ENCODE measurements at places on chromosomes 16 and 17.

DNA sequence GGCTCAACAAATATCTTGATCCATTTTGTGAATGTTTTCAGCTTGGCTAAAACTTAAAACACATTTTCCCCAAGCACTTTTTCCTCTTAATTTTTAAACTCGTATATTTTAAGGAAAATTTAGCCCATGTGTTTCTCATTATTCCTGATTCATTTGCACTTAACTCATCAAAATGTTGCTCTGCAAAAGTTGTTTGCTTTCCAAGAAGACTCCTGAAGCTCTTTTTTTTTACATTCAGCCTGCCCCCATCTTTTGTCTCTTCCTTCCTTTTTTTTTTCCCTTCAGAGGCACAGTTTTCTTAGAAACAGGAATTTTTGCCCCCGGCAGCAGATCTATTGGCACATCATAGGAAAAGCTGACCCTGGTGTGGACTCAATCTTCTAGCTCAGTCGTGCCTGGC lies 155.0 kb upstream of the SALL1 start:
- peak; percentile 74 for DNase-seq

- DNase-seq: no peak
These were observed at the start of gene SSTR5 for GRCh38 chr16:1072526-1073261. SSTR5 (plus strand) TSS chr16:1072747; CDS start chr16:1078869, 6,122 bp downstream.

GRCh38 chr16:64162613-64163375 lies 959.1 kb downstream of the CDH11 start:
- DNase-seq: no peak

GRCh38 chr17:77841742-77842527 lies 116.6 kb upstream of the TNRC6C start:
- no peak for DNase-seq

DNA sequence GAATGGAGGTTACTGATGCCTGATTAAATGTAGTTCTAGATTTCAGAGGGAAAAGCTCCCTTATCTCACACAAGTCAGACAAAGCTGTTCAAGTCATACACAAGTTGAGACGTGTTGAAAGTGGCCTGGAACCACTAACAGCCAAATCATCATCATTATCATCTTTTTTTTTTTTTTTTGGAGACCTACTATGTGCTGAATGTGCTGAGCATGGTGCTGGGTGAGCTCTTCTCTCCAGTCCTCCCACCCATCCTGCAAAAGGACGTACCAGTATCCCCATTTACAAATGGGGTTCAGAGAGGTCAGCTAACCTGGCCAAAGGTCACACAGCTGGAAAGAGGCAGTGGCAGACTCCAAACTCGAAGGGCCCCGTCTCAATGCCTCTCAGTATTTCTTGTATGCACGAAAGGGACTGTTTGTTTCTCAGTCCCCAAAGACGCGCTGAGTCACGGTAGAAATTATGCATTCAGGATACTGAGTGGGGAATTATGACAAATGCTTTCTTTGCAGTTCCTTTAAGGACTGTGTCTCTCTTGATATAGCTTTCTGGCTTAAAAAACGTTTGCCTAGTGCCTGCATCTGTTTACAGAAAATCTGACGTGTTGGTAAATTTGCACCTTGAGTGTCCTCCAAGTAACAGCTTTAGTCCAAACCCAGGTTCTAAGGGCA lies 235.5 kb downstream of the XYLT1 start:
- DNase-seq: no peak

GRCh38 chr16:78799429-78799828 lies 700.0 kb downstream of the WWOX start:
- no peak for DNase-seq

- peak; percentile 57 for DNase-seq
These were observed 16.4 kb upstream of the SMIM36 start for GRCh38 chr17:55527540-55528118.

GRCh38 chr17:43528319-43528987 lies 17.7 kb downstream of the ETV4 start:
- no peak for DNase-seq

- DNase-seq: peak; percentile 67
These were observed 41.0 kb downstream of the STAT5A start for GRCh38 chr17:42329025-42329976.

GRCh38 chr16:4539716-4540284 lies 1.2 kb upstream of the CDIP1 start:
- DNase-seq: no peak

GRCh38 chr17:74566132-74566753 lies 1.1 kb downstream of the CD300H start:
- no peak for DNase-seq

DNA sequence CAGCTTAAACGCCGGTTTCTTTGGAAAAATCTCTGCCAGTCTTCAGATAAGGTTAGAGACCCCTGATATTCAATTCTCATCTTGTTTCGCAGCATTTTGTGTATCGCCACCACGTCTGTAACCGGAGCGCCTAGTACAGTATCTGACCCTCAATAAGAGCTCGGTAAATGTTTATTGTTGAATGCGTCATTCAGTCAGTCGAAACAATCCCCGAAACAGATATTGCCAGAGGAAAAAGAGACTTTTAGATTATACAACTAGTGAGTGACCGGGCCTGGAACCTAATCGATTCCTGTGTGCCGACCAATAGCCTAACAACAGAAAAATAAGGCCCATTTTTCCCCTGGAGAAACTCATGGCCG lies 626 bp downstream of the PELP1 start:
- DNase-seq: no peak

DNA sequence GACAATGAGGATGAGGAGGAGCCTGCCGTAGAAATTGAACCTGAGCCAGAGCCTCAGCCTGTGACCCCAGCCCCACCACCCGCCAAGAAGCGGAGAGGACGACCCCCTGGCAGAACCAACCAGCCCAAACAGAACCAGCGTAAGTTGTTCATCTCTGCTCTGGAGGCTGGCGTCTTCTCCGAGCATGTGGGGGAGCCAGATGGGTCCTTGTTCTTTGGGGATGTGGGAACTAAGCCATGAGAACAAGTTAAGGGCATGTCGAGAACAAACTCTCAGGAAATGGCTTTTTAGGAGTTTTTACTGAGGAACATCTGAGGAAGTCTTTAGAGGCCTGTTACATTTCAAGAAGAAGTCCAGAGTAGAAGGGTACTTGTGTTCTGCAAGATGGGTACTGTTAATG lies 8.2 kb upstream of the CARMIL2 start:
- DNase-seq: no peak

DNA sequence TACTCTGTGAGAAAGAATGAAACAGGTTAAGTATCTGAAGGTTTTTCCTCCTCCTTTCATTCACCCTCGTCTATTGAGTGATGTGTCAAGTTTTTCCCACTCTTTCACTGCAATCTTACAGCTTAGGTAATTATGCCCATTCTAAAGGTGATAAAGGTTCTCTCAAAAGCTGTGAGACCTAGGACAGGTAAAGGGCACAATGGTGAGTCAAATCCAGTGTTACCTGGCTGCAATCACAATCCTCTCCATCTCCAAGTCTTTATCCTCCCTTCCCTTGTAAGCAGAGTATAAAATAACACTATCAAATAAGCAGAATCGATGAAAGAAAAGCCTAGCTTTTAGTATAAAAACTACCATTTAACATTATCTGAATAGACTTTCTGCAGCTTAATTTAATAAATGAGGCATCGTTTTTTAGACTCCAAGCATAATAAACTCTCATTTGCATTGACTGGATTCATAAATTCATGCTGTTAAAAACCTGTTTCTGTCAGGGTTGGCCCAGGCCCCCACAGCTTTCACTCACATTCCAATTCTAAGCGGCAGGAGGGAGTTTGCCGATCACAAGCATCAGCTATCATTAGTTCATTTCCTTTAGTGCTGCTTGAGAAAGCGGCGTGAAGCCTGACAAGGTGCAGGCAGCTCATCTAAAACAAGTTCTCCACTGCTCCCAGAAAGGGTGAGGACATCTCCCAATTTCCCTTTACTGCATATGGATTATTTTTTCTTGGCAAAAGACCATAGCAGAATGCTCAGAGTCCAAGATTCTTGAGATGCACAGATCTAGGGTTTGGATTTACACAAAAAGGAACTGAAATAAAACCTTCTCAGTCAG lies 67.8 kb downstream of the CDH8 start:
- no peak for DNase-seq

- DNase-seq: no peak
These were observed 66.7 kb downstream of the MMD start for GRCh38 chr17:55354941-55355340.

DNA sequence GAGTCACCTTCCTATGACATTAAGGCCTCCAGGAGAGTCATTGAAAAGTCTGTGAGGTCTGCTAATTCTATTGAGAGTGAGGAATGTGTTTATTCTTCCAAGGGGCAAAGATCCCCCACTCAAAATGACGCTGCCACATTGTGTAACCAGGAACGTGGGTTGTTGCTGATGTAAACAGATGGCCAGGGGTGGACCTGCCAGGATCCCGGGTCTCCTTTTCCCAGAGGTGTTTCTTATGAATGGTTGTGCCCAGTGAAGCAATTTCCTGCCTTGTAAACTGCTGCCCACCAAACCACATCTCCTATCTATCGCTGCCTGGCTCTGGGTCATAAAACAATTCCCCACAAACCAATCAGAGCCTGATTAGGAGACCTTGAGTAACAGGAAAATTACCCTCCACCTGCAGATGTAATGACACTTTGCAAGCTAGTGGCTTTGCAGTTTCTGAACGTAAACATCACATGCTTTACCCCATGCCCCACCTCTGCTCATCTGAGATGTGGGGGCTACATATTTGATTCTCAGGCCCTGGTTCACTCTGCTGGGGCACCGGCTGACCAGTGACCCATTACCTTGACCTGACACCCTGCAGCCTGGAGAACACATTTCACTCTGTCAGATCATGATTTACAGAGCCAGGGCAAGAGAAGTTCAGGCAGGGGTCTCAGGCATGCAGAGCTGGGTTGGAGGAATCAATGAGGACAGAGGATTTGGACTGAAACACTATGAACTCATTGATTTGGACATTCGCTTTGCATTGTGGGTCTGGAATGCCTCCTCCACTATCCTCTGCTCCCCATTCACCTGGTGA lies 33.1 kb upstream of the DDX52 start:
- no peak for DNase-seq

GRCh38 chr17:64183815-64184214 lies 53.9 kb upstream of the ERN1 start:
- peak; percentile 81 for DNase-seq

- DNase-seq: no peak
These were observed 218.0 kb upstream of the TNRC6C start for GRCh38 chr17:77740481-77740880.

- peak; percentile 24 for DNase-seq
These were observed 17.0 kb upstream of the KRT20 start for GRCh38 chr17:40901981-40902474.
